ENCODE measurements at places on chromosomes 7 and 10. TPM values are rescaled to one million over a fixed set of nuclear protein-coding genes. Genes with fewer than 3 reads are reported as not detected.

GRCh38 chr7:74269757-74270277 is 15.6 kb upstream of the RFC2 start:
- H3K4me1 ChIP-seq, result no peaks in the 10 kb centered on the region
- no peaks in the 10 kb centered on the region for H3K36me3 ChIP-seq
- H3K4me3 ChIP-seq, result peak overlapping the region; percentile 56
- peak; percentile 28 for DNase-seq

Gene TMEM72
- 0.21 TPM for total RNA-seq

GRCh38 chr7:131231381-131232220 is 96.1 kb upstream of the MKLN1 start:
- no peaks in the 10 kb centered on the region for H3K36me3 ChIP-seq
- H3K27me3 ChIP-seq, result no peaks in the 10 kb centered on the region
- H3K4me3 ChIP-seq, result peak overlapping the region; percentile 11
- DNase-seq, result peak; percentile 24
- no peaks in the 10 kb centered on the region for H3K4me1 ChIP-seq

Gene ACTL6B
- not detected for total RNA-seq

DNA sequence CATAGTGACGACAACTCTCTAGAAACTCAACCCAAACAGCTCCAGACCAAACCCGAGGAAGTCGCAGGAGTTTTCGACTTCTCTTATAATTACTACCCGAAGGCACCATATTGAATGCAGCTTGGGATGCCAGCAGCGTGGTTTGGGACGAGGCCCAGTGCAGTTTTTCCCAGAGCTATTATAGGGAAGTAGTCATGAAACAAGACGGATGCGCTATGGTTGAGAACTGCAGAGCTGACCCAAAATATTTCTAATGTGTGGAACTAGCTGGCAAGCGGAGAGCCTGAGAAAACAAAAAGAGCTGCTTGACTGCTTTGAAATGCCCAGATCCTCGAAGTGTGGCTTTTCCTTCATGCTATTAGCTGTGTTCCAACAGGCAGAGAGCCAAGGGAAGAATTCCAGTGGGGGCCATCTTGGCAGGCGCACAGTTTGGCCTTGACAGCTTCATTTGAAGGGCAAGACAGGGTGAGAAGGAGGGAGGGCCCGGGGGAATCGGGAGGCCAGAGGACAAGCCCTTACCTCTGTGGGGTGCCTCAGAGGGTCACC is 122.7 kb downstream of the CUL2 start:
- DNase-seq, result peak; percentile 36
- H3K4me1 ChIP-seq, result peaks cover 11% of the 10 kb centered on the region
- H3K4me3 ChIP-seq, result no peak overlapping the region
- no peaks in the 10 kb centered on the region for H3K27me3 ChIP-seq
- peak overlapping the region; percentile 18 for H3K27ac ChIP-seq
- H3K36me3 ChIP-seq, result no peaks in the 10 kb centered on the region

GRCh38 chr7:28768577-28769147 is 189.5 kb downstream of the TRIL start:
- H3K4me3 ChIP-seq, result no peak overlapping the region
- H3K36me3 ChIP-seq, result no peaks in the 10 kb centered on the region
- H3K27me3 ChIP-seq, result no peaks in the 10 kb centered on the region
- H3K27ac ChIP-seq, result no peak overlapping the region
- H3K4me1 ChIP-seq, result no peaks in the 10 kb centered on the region

Gene PRF1
- 6.6 TPM for total RNA-seq

DNA sequence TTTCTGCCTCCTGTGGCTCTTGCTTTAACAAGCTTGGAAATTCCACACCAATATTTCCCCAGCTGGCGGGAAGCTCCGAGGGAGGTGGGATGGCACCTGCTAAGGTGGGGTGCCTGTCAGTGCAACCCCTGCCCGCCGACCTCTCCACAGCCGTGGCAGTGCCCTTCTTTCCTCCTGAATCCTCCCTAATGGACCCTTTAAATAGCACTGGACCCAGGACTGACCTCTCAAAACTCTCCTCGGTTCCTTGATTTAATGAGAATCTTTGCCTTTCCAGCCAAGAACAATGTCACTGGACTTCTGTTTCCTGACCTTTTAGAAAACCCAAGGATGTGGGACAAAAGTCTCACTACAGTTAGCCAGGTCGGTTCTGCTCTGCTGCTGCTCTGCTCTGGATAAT is 63.2 kb upstream of the EXOC6 start:
- H3K36me3 ChIP-seq, result no peaks in the 10 kb centered on the region
- no peaks in the 10 kb centered on the region for H3K27me3 ChIP-seq
- no peaks in the 10 kb centered on the region for H3K4me1 ChIP-seq
- no peak for DNase-seq
- H3K27ac ChIP-seq, result no peak overlapping the region

DNA sequence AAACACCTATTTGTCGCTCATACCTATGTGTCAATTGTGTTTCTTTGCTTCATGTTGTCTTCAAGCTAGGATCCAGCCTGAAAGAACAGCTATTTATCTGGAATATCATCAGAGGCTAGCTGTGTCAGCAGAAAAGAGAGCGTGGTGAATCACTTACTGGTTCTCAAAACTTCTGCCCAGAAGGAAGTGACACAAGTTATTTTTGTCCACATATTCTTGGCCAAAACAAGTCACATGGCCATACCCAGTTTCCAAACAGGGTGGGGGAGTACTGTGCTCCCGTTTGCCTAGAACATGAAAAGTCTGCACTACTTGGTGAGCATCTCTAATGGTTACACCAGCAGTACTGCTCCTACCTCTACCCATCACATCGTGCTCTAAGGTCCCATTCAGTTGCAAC is 160.9 kb upstream of the CSTF2T start:
- no peak overlapping the region for H3K27ac ChIP-seq
- H3K36me3 ChIP-seq, result no peaks in the 10 kb centered on the region
- peaks cover 11% of the 10 kb centered on the region for H3K4me1 ChIP-seq
- H3K4me3 ChIP-seq, result no peak overlapping the region
- H3K27me3 ChIP-seq, result no peaks in the 10 kb centered on the region

- DNase-seq, result no peak
- no peaks in the 10 kb centered on the region for H3K36me3 ChIP-seq
- H3K27ac ChIP-seq, result no peak overlapping the region
- H3K27me3 ChIP-seq, result no peaks in the 10 kb centered on the region
- H3K4me1 ChIP-seq, result no peaks in the 10 kb centered on the region
Measured at GRCh38 chr10:105857268-105858264, 1216.5 kb downstream of the SORCS3 start.

DNA sequence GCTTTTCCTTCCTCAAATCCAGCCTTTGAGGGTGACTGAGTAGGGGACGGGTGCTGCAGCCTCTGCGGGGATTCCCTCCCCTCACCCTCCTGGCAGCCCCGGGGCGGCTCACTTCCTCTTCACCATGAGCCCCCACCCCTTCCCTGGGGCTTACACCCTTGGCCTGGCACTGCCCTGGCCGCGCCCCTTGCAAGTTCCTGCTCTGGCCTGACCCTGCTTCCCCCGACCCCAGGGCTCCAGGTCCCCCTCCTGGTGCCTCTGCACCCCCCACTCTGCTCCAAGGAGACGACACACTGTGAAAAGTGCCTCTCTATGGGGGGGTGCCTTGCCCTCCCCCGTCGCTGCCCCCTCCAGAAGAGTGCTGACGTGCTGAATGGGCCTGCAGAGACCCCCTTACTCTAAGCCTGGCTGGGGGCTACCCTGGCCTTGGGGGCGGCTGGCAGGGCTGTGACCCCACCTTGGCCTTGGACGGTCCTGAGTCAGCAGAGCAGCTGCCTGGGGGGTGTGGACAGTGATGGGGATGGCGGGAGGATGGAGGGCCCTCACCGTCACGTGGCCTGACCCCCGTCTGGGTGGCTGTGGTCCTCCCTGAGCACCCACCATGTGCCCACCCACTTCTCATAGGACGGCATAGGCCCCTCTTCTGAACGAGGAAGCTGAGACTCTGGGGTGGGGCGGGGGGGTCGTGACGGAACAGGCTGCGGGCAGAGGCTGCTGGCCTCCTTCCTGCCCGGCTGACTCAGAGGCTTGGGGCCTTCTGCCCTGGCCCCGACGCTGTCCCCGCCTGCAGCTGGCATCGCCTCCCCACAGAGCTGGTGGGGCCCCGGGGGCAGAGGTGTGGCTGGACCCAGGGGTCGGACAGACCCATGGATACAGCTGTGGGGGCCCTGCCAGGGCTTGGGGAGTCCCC is 9.8 kb downstream of the LFNG start:
- no peaks in the 10 kb centered on the region for H3K27me3 ChIP-seq
- peaks cover 18% of the 10 kb centered on the region for H3K36me3 ChIP-seq
- H3K4me1 ChIP-seq, result peaks cover 62% of the 10 kb centered on the region
- peak overlapping the region; percentile 80 for H3K27ac ChIP-seq
